Epithelial cell of proximal tubule (primary cell): ENCODE measurements at places on chromosomes 6 and 20. TPM values are rescaled to one million over a fixed set of nuclear protein-coding genes. Genes with fewer than 3 reads are reported as not detected.
A peak's percentile ranks its signal among the peaks of the same experiment; 100 is the strongest.

The LY86 gene
- not detected in 2 replicates for total RNA-seq

The KIF13A gene
- 12.5 and 15.5 TPM in 2 replicates for total RNA-seq

DNA sequence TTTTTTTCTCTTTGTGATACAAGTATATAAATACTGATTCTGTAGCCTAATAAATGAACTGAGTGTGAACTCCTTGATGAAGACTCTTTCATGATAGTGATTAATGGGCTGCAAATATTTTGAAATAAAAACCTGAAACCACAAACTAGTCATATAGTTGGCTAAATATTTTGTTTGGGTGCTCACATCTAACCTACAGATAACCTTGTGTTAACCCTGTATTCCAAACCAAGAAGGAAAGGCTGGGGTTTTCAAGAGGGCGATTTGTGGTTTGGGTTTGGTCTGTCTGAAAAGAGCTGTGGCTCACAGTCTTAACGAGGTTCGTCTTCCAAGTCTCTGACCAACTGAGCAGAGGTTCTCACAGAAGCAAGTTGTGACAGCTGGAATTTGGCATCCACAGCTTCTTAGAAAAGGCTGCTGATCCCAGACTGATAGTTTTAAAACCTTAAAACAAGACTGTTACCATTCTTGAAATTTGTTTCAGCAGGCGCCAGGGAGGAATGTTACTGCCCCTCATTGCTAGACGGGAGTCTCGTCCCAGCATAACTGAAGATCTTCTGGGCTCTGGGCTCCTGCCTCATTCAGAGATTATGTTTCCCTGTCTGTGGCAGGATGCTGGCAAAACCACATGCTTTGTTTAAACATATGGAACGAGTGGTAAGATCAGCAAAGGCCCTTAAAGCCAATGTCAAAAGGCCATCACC is 736.4 kb upstream of the MARCKS start:
- no peak for DNase-seq

- DNase-seq = no peak
Measured at GRCh38 chr20:23623666-23624323, 14.0 kb downstream of the CST3 start.

DNA sequence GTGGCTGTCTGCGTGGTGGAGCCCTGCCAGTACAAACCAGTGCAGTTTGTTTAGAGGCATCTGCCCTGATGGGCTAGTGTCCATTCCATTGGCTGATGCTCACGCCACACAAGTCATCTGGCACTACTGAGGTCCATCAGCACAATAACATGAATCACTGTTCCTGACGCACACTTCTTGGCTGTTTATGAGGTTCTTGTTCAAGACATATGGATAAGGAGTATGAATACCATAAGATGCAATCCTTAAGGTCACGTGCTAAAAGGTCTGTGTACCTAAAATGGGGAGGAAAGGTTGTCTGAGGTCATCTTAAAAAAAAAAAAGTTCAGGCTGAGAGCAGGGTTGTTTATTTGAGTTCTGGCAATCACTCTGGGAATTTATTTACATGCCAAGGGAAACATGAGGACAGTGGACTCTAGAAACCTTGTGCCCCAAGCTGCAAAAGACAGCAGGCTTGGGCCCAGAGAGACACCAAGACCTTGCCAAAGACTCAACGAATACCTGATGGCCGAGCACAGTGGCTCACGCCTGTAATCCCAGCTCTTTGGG is 54.1 kb upstream of the SHLD1 start:
- DNase-seq = no peak

DNA sequence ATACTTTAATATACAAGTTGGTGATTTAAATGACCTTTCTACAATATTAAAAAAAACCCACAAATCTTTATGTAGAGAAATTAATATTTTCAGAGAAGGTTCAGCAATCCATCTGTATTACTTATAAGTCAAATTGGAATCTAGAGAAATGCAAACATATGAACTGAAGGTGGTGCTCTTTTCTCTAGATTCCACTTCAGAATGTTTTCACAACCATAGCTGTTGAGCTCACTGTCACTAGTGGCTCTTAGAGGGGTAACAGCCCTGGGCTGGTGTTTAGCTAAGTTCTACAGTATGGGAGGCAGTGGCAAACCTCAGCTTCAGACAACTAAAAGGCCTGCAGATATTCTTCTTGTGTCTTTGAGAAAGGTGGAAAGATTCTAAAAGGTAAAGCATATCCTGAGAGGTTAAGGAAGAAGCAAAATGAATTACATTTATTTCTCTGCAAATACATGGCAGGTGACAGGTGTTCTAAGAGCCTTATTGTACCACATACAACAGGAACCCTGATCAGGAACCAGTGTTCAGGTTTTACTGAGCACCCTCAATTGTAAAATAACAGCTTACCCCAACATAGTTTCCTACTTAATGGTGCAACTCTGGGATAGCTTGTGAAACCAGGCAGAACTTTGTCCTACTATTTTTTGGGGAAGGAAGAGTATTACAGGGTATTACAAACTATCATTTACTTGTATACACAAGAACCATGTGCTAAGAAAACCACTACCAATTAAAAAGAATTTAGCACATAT is 56.6 kb upstream of the SAMHD1 start:
- DNase-seq = no peak

The KCNS1 gene
- total RNA-seq = 8.1 and 10.9 TPM in 2 replicates

- no peak for DNase-seq
Measured at GRCh38 chr20:61662226-61662967, 403.3 kb downstream of the TAF4 start.

GRCh38 chr6:3383525-3383924 is 73.3 kb downstream of the SLC22A23 start:
- DNase-seq = no peak

DNA sequence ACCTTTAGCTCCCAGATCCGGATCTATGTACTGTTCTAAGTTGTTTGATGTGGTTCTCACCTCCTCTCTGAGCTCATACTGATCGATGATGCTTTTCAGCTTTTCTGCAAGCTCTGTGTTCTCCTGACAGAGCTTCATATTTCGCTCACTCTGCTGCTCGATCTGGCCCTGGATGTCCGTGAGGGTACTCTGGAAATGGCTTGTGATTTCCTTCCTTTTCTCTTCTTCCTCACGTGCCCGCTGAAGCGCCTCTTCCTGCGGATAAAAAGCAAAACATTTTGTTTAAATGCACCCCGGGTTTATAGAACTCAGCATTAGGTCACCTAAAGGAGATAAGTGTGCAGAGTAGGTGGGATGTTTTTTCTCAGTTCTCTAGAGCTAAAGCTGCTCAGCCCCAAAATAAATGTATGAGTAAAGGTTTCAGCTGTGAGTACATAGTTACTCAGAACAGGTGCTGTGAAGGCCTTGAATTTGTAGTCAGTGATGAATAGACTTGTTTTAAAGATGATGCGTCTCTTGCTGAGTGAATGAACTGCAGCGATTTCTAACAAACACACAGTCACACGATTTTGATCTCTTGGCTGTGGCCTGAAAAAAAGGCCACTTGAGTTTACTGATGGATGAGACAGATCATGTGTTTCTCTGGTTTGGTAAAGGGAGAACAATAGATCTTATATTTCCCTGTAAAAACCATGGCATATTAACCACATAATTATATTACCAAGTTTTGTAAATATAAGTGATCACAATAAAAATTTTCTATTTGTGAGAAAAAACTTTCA is 29.1 kb downstream of the TXLNB start:
- DNase-seq = no peak

DNA sequence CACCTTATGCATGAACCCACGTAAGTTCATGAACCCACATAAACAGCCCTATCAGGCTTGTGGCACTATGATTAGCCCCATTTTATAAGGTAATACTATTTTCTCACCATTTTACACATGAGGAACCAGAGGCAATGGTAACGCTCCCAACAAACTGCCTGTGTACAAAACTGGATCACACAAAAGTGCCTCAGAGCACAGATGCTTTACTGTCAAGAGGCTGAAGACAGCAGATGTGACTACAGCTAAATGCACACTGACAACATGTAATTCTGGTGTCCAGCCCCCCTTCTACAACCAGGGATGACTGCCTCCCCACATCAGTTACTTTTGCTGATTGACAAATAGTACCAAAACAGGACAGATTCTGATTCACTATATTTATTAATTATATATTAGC is 69.6 kb downstream of the GMDS start:
- no peak for DNase-seq

The ATP6V1G2 gene
- 0.14 and 0.52 TPM in 2 replicates for total RNA-seq

DNA sequence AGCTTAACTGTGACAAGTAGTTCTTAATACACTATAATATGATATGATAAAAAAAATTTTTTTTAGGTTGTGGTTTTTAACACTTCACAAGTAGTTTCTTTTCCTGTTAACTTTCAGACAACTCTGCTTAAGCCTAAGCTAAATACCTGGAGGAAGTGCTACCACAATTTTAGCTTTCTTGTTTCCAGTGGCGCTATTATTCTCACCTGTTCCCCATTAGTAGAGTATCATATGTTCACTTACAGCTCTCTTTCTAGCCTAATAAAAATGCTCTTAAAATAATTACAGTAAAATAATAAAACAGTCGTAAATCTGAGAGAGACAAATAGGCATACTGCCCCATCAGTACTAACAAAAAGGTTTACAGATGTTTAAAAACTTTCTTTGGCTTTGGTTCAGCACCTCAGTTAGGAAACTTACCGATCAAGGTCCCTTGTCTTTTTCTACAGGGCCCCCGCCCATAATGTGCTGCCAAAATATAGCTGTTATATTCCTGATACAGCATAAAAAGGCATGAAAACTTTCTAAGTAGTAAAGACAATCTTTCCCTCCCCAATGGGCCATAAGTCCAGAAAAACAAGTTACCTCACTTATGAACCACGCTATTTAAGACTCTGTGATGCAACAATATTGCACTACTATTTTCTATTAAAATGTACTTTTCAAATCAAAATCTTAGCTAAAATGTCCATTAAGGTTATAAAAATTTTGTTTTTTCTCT is 57.9 kb downstream of the SESN1 start:
- DNase-seq = no peak

- DNase-seq = peak; percentile 50
Measured at GRCh38 chr20:17822039-17822438, 122.3 kb downstream of the BANF2 start.

The PRR18 gene
- total RNA-seq = 0.94 TPM in 1 of 2 replicates, not detected in the other

The ESR1 gene
- total RNA-seq = not detected in 2 replicates

DNA sequence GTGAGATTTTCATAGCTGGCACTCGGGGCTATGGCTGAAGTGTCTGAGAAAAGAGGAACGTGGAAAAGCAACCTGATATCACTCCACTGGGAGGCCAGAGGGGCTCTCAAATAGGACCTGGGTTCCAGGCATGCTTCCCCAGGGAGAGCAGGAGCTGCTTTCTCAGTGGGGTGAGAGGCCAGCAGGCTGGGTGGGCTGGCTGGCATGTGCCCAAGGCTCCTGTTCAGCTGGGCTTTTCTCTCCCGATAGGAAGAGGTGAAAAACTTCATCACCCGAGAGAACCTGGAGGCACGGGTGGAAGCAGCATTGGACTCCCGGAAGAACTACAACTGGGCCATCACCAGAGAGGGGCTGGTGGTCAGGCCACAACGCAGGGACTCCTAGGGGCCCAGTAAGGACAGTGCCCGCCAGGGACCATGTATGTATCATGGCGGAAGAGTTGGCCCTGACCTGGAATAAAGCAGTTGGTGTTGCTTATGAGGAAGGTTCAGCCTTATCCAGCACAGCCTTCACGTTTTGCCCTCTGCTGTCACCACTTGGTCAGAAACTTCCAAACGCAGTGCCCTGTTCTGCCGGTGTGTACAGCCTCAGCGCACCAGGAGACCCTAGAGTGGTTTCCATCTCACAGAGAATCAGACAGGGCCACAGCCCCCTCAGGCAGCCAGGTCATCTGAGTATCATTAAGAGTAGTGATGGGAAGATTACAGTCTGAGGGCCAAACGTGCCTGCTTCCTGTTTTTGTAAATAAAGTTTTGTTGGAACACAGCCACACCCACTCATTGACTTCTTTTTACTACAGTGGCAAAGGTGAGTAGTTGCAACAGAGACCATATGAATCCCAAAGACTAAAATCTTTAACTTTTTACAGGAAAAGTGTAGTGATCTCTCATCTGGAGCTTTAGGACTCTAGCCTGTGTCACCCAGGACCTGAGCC is 1.9 kb downstream of the MRPS26 start:
- DNase-seq = no peak

- DNase-seq = no peak
Measured at GRCh38 chr6:84093441-84094435, 60.2 kb downstream of the MRAP2 start.

DNA sequence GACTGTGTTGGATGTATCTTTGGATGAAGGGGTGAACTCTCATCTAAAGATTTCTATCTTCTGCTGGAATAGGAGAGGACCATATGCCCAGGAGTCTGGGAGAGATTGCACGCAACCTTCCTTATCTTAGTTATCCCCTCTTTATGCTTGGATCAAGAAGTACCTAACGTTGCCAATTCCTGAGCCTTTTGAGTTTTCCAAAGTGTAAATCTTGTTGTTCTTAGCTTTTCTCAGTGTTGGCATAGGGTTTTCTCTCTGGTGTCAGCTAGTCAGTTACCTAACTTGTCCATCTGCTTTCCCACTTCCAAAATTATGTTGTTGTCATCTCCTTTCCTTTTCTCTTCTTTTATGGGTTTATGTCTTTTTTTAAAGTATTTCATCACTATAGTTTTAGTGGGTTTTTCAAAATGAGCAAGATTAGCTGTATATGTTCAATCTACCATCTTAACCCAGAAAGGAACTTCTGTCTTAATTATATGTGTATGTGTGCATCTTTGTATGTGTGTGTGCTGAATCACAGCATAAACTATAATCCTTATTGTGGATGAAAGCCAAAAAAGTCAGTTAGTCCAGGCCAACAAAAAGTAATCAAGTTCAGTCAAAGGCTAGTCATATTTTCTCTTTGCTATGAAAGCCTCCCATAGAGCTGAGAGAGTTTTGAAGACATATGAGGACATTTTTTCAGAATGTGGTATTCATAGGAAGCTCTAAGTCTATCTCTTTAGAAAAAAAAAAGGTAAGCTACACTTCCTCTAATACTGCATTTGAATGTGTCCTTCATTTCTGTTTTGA is 72.1 kb downstream of the KHDC1L start:
- DNase-seq = no peak

The BANF2 gene
- not detected in 2 replicates for total RNA-seq

GRCh38 chr6:121743691-121744090 is 308.2 kb downstream of the GJA1 start:
- no peak for DNase-seq

GRCh38 chr20:14568225-14568624 is 230.8 kb upstream of the FLRT3 start:
- no peak for DNase-seq

DNA sequence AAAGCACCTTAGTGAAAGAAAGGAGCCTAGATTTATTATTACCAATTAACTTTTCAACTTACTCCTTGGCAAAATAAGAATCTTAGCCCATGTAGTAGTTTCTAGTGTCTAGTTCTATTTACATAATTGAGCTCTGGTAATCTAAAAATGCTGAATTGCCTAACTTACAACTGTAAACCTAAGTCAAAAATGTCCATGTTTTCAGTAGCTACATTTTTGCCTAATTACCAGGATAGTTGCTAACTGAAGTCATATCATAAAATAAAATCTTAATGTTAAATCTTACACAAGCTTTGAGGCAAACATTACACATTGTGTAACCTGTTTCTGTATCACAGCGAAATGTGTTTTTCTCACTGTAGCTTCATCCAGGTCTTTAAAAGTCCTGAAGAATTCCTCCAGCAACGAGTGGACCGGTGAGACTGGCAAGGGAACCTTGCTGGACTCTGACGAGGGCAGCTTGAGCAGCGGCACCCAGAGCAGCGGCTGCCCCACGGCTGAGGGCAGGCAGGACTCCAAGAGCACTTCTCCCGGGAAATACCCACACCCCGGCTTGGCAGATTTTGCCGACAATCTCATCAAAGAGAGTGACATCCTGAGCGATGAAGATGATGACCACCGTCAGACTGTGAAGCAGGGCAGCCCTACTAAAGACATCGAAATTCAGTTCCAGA is 7.6 kb upstream of the CLDN20 start:
- no peak for DNase-seq
